ENCODE measurements at places on chromosomes 1 and 21. TPM values are rescaled to one million over a fixed set of nuclear protein-coding genes. Genes with fewer than 3 reads are reported as not detected.

The BMP8B gene
- 0.51 TPM for total RNA-seq

The PINK1 gene
- 78.5 TPM for total RNA-seq

The VANGL2 gene
- total RNA-seq: 1.9 TPM

GRCh38 chr1:22188436-22188835, 45.5 kb upstream of the WNT4 start:
- DNase-seq: no peak

GRCh38 chr1:112237983-112238545, 157.9 kb upstream of the CTTNBP2NL start:
- DNase-seq: no peak

DNA sequence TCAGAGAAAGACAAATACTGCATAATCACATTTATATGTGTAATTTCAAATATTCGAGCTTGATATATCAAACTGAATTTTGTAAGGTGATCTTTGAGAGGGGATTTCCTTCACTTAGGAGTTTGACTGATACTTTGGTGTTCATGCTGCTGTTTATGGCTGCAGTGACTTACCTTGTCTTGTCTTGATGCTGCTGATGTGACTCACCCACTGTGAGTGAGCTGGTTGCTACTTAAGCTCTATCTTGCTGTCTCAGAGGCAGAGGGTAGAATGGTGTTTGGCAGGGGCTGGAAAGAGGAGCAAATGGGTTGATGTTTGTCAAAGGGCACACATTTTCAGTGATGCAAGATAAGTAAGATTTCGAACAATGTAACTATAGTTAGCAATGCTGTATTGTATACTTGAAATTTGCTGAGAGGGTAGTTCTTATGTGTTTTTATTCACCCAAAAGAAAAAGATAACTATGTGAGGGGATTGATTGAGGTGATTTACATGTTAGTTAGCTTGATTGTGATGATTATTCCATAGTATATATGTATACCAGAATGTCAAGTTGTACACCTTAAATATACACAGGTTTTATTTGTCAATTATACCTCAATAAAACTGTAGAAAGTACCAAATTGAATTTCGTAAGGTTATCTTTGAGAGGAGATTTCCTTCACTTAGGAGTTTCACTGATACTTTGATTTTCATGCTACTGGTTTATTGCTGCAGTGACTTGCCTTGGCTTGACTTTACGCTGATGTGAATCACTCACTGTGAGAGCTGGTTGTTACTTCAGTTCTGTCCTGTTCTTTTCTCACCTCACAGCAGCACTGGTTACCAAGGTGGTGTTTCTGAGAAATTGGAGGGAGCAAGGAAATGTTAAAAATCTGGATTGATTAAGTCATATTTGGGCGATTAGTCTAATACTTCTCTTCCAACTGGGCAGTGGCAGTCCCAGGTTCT, 94.5 kb upstream of the SLC5A9 start:
- DNase-seq: no peak

DNA sequence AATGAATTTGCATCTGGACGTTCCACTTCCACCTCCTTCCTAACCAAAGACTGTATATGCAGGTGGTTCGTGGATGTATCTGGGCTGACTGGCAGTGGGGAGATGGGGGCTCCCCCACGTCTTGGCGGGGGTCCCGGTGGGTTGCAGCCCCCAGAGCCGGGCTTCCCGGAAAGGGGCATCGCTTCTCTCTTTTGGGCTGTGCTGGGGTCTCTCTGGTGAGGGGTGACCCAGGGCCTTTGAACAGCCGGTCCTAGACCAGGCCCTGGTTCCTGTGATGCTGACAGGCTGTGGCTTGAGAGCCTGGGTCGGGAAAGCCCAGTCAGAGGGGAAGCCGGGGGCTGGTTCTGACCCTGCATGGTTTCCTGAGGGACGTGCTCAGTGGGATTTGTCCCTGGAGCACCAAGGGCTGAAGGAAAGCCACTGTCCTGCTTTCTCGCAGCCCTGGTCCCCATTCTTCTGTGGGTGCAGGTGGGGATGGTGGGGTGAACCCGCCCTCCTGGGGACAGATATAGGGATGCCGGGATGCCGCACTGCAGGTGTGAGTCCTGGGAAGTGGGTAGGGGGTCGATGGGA, 29.8 kb downstream of the COL18A1 start:
- DNase-seq: no peak

Measured in Daoy (cell line).